NCI-H1105 treated with DMSO at 0.1 percent for 48 hours (cell line): ENCODE measurements at places on chromosomes 1 and 21.

- no peak for DNase-seq
These were observed 103.4 kb upstream of the KCNE2 start for GRCh38 chr21:34260277-34261008.

DNA sequence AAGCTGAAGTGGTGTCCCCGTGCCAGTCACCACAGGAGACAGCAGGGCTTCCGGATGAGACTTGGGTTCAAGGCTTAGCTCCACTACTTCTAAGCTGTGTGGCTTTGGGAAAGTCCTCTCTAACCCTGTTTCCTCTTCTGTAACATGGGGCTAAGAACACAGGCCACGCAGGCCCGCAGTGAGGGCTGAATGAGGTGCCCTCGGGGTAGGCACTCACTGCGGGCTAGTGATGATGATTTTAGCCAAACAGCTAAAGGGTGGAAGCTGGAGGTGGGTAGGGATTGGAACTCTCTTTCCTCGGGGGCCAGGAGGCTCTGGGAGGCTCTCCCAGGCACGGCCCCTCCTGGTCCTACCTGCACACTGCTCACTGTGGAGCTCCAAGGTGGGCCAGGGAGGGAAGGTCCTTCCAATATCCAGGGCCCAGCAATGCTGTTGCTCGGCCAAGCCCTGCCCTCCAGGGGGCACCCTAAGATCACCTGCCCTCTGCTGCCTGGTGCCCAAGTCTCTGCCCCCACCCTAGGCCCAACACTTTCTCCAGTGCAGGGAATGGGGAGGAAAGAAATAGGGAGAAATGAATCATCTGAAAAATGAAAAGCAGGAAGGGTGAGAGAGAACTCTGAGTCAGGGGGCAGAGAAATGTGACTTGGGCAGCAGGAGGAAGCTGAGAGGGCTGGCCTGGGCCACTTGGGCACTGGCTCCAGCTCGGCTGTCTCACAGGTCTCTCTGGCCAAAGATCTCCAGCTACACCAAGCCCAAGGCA lies 19.2 kb upstream of the EVA1B start:
- peak; percentile 8 for DNase-seq

GRCh38 chr21:14545906-14546480 lies at the start of gene SAMSN1:
Gene SAMSN1, minus strand, starts transcription at chr21:14546315. Its CDS starts 54 bp downstream, at chr21:14546261.
- DNase-seq = no peak

DNA sequence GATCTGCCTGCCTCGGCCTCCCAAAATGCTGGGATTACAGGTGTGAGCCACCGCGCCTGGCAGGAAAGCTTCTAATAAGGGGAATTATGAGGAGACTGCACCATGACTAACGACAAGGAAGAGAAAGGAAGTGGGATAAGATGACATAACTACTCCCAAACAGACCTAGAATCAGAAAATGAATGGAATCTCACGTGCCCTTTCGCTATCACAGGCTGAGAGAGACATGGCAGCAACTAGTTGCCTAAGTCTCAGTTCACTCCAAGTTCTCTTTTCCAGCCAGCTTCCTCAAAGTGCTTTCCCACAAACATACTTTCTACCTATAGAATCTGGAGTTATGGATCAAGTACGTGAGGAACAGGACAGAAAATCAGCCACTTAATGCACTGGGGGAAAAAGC lies 2.0 kb downstream of the PI4KB start:
- DNase-seq = no peak

- no peak for DNase-seq
These were observed 671 bp downstream of the DNAJC11 start for GRCh38 chr1:6700853-6701436.

DNA sequence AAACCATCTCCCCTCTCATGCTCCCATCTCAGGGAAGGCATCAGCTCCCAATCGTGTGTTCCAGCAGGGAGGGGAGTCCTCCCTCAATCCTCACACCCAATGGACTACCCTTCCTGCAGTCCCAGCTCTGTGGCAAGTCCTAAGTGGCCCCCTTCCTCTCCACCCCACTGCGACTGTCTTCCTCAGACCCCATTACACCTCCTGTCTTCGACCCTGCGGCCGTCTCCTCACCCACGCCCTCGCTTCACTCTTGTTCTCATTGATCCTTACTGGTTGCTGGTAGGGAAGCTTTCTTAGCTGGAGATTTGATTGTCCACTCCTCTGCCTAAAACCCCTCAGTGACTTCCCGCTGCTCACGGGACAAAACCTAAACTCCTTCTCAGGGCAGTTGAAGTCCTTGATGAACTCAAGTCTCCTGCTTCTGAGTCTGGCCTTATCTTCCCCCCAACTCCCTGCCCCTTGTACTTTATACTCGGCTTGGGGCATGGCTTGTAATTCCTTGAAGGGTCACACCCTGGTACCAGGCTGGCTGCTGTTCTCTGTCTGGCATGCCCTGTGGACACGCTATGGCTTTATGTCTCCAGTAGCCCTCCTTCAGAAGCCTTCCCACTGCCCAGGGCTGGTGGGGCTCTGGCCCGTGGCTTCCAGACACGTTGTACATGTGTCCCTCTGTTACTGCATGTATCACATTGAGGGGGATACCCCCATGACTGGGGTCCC lies 2.3 kb upstream of the EPS8L3 start:
- no peak for DNase-seq

DNA sequence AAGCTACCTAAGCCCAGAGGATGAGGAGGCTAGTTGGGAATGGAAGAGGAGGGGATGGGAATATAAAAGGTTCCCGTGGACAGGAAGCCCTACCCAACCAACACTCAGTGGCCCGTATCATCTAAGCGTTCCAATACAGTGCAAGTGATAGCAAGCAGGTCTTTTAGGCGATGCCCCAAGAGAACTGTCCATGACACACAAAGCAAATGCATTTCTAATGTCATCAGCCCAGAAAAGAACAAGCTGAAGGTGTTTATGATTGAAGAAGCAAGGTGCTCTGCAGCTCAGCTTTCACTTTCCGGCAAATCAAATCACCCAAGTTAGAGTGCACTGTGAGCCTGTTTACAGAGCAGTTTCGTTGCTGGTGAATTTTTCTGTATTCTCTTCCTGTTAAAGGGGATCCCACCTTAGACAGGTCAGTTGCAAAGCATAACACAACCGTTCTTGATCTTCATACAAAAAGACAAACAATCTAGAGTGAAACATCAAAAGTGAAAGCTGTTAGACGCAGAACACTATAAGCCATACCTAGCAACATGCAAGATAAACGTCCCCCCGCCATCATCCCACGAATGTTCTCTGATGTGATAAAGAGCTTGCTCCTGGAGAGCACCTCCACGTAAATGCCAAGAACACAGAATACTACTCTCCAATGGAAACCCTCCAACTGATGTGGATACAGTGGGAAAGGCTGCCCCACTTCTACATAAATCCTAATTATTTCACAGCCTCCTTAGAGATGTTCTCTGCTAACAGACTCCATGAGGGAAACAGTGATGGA lies 54.0 kb downstream of the PGBD5 start:
- DNase-seq = no peak

DNA sequence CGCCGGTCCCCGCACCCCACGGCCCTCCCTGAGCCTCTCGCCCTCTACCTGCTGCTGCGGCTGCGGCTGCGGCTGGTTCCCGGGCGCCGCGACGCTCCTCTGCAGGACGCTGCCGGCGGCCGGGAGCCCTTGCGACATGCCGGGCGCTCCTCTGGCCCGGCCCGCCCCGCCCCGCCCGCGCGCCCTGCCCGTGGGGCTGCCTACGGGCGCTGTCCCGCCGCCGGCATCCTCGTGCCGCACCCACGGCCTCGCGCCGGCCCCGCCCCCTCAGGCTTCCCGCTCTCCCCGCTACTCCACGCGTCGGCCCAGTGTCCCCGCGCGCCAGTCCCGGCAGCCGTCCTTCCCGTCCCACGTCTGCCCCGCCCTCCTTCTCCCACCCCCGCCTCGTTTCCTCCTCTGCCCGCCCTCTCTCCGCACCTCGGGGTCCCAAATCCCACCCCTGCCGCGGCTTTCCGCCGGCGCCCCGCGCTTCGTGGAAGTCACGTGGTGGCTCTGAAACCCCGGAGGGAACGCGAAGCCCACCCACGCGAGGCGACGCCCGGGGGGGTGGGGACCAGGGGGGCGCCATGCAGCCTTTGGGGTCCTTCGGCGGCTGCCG lies at the start of gene BATF3:
BATF3 (minus strand) TSS at position 216 of the 598 bp plus-strand sequence; CDS start at position 138, 78 bp downstream.
- DNase-seq = no peak

DNA sequence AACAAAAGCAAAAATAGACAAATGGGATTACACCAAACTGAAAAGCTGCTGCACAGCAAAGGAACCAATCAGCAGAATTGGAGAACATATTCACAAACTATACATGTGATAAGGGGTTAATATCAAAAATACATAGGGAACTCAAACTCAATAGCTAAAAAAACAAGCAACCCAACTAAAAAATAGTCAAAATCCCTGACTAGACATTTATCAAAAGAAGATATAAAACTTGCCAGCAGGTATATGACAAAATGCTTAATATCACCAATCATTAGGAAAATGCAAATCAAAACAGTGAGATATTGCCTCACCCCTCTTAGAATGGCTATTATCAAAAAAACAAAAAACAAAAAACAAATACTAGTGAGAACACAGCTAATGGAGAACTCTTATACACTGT lies 140.3 kb downstream of the LRRIQ3 start:
- no peak for DNase-seq

DNA sequence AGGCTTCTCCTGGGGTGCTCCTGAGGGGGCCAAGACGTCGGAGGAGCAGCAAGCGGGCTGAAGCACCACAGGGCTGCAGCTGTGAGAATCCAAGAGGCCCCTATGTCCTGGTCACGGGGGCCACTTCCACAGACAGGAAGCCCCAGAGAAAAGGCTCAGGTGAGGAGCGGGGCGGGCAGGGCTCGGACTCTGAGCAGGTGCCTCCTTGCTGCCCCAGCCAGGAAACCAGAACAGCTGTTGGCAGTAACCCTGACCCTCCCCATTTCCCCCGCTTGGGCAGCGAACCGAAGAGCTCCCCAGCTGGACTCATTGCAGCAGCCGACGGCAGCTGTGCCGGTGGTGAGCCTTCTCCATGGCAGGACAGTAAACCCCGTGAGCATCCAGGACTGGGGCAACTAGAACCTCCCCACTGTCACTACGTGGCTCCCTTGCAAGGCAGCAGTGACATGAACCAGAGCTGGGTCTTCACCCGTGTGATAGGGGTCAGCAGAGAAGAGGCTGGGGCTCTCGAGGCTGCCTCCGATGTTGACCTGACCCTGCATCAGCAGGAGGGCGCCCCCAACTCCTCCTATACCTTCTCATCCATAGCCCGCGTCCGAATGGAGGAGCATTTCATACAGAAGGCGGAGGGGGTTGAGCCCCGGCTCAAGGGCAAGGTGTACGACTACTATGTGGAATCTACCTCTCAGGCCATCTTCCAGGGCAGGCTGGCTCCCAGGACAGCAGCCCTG lies 625 bp downstream of the KLHDC7A start:
- DNase-seq = peak; percentile 57

DNA sequence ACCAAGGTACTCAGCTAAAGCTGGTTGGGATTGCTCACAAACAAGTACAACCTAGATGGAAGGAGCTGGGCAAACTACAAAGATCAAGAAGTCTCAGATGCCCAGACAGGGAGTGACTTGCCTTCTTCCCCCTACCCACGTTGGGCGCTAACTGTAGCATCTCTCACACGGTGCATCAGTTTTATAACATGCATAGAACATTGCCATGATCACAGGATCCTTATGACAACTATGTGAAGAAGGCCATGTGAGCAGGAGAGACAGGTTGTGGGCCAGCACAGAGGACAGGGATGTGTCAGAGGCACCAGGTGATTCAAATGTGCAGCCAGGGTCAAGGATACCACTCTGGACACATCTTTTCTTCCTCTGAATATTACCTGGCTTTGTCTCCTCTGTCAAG lies 28.3 kb upstream of the CYP4B1 start:
- no peak for DNase-seq

DNA sequence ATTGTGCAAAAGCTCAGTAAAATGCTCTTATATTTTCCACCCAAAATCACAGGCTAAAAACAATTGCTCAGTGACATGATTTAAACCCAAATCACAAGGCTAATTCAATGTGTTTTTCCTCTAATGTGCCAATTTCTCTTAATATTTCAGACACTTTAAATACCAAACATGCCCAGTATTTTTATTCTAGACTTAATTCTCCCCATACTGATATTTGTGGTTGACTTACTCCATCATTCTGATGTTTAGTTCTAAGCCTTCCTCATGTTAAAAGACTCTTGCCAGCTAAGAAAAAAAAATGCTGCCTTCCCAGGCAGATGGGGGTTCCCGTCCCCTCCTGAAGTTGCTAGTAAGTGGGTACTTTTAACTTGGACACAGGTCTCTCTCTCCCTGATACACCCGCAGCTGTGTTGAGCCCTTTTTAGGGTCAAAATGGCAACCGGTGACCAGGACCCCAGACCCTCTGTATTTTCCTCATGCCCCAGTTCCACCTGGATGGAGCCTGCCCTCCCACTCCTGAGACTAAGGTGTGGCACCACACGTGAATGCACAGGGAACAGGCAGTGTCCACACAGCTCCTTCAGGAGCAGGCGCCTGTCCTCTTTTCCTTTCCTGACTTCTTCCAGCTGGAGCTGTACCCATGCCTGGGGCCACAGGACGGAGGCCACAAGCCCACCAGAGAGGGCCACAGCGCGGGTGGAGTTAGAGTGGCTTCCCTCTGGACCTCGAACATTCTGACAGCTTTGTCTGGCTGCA lies 118.9 kb downstream of the RIPK4 start:
- no peak for DNase-seq

GRCh38 chr1:156194300-156194652 lies 372 bp downstream of the SLC25A44 start:
- DNase-seq = no peak

DNA sequence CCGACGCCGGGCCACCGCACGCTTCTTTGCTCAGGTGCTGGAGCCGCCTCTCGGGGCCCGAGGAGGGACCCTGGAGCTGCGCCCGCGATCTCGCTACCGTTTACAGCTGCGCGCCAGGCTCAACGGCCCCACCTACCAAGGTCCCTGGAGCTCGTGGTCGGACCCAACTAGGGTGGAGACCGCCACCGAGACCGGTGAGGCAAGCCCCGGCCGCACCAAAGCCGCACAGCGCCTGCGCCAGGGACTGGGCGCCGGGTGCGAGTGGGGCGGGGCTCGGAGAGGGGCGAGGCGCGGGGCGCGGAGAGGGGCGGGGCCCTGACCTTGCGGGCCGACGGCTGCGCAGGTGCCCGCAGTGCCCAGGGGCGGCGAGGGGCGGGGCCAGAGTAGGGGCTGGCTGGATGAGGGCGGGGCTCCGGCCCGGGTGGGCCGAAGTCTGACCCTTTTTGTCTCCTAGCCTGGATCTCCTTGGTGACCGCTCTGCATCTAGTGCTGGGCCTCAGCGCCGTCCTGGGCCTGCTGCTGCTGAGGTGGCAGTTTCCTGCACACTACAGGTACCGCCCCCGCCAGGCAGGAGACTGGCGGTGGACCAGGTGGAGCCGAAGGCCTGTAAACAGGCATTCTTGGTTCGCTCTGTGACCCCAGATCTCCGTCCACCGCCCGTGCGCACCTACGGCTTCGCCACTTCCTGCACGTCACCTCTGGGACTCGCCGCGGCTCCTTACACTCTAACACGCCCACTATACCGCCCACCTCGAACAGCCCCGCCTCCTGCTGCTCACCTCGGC lies 9.8 kb upstream of the CDC20 start:
- peak; percentile 93 for DNase-seq

- no peak for DNase-seq
These were observed 2.2 kb downstream of the FAM89A start for GRCh38 chr1:231037585-231038517.

- DNase-seq = peak; percentile 89
These were observed 364.9 kb downstream of the PRDM2 start for GRCh38 chr1:14064649-14065442.
